ENCODE measurements at places on chromosomes 12 and 14.

- peak; percentile 34 for DNase-seq
These were observed 71.7 kb upstream of the ETV6 start for GRCh38 chr12:11577658-11578260.

DNA sequence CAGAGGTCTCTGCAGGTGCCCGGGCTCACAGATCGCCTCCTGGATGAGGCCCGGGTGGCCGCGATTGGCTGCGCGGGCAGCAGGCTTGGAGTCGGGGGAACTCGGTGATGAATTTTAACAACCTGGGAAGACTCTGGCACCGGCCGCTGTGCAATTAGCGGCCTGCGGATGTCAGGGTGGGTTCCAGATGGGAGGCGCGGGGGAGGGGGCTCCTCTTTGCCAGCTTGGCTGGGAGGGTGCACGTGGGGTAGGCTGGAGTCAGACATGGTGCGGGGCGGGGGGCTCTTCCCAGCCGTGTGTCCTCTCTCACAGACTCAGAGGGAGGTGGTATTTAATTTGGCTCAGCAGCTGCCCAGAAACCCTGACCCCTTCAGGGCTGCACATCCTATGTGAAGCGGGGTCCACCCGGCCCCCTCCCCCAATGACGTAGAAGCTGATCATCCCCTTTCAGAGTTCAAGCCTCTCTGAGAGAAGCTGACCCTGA lies 81.4 kb downstream of the KIF26A start:
- DNase-seq = no peak

- DNase-seq = no peak
These were observed 44.5 kb downstream of the KDM2B start for GRCh38 chr12:121536054-121536898.

DNA sequence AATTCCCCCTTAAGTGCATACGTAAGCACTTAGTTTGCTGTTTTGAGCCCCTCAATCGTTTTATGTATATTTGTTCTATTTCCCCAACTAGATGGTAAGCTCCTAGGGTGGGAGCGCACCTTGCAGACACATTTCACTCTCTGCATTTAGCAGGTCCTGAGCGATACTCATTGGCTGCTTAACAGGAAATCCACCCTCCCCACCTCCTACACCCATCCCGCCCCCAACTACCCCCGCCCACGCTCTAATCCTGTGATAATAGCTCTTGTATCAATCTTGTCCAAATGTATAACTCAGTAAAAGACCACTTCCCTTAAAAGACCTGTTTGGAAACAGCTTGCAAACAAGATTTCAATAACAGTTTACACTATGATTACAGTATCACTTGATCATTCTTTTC lies 8.1 kb downstream of the LPAR5 start:
- DNase-seq = no peak

DNA sequence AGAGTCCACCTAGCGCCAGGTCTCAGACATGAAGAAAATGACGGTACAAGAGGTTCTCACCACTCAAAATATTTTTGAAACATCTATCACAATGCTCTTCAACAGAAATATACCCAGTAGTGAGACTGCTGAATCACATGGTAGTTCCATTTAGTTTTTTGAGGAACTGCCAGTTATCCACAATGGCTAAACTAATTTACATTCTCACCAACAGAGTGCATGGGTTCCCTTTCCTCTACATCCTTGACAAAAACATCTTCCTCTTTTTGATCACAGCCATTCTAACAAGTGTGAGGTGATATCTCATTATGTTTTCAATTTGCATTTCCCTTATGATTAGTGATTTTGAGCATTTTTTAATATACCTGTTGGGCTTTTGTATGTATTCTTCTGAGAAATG lies 5.7 kb upstream of the GPR65 start:
- no peak for DNase-seq

DNA sequence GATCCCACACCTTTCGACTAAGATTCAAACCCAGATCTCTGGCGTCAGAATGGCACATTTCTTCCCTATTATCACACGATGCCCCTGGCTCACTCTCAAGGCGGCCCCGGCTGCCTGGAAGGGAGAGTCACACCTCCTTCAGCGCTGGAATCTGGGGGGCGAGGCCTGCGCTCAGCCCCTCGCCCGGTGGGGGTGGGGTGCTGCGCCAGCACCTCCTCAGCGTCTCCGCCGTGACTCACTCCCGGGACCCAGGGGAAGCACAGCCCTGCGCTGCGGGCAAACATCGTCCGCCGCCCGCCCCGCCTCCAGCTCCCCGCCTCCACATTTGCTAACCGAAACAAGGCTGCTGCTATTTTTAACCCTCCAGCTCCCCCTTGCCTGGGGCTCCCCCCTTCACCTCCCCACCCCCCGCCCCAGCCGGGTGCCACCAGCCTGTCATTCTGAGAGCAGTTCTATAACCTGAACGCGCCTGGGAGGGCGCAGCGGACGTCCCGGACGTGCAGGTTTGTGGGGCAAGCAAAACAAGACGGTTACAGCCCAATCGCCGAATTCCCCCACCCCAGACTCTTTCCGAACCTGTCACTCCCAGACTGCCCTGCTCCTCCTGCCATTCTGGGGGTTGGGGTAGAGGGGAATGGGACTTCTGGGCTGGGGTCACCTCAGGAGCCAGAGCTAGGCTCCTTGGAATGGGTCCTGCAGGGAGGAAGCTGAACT lies 6.7 kb downstream of the HDAC7 start:
- DNase-seq = peak; percentile 92

DNA sequence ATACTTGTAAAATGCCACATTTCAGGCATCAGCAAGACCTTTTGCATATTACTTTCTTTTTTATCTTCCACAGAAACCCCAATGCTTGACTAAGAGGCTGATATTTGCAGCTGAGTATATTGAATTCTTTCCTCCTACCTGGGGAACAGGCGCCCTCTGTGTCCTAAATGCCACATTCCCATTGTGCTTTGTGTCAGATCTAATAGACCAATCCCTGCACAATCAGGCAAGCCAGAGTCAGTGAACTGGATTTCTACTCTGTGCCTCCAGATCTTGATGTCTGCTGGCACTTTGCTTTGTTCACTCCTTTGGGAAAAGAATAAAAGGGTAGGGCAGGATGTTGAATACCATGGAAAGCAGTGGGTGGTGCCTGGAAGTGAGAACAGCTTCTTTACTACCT lies 22.4 kb upstream of the TAS2R42 start:
- DNase-seq = no peak

DNA sequence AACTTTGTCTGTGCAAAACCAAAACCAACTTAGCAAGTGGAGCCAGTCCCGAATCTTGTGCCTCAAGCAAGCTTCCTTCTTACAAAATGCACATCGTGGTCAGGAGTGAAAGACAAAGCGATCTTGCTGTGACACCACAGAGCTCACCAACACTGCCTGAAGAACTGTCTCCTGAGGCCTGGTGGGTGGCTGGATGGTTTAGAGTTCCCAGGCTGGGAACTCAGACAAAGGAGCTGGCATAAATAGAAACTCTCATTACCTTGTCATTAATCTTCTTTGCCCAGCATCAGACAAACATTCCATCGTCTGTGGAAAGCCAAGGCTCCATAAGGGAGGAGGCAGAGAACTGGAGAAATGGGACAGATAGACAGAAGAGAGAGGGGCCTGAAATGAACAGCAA lies 144.8 kb downstream of the KCNA5 start:
- no peak for DNase-seq

DNA sequence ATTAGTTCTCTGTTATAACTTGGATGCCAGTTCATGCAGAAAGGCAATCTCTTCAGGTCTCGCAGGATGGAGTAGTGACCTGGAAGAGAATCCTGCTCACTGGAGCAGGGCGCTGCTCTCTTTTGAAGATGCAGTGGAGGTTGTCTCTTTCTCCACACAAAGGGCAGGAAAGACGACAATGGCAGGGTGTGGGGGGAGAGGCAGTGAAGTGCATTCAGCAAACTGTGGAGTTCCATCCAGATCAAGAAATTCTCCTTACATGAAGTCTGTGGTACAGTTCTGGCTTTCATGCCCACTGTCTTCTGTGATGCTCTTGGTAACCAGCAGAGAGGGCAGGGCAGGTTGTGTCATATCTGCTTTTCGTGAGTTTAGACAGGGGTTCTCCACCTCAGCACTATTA lies 6.6 kb upstream of the PPP2R5C start:
- no peak for DNase-seq

DNA sequence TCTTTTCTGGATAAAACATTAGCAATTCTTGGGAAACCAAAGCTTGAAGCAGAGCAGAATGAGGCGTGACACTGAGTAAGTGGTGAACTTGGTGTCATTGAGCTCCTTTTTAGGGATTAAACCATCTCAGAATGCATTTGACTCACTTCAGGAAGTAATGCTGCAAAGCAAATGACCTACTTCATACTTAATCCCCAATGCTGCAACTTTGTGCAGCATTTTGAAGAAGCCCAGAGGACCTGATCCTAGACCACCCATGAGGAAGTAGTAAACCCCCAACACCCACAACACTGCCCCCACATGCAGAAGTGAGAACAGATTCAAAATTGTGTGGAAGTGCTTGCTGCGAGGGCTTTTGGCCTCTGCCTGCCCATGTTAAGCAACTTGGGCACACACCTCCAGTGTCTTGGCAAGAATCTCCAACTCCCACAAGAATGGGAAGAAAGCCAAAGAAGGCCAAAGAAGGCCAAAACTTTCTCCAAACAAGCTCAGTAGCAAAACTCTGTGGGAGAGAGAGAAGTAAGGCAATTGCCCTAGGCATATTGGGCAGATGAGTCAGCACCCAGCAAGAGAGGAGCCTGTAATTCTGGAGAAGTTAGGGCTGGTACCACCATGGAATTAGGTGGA lies 69.2 kb upstream of the ETV6 start:
- DNase-seq = peak; percentile 77

GRCh38 chr14:87483271-87484260 lies 509.4 kb downstream of the GALC start:
- peak; percentile 68 for DNase-seq

DNA sequence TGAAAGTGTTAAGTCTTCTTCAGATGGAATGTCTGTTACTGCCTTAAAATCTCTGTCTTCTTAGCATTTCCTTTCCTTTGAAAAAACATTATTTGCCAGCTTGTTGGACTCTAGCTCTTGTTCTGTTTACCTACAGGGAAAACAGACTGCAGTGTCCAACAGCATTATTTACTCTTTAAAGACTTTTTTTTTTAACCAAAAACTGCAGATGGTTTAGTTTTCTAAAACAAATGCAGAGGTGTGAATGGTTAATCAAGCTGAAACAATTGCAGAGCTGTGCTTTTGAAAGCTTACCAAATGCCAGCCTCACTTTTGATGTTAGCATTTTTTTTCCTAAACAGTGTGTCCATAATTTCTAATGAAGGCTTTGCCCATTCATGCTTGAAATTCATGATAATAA lies 323.3 kb downstream of the TMEM117 start:
- no peak for DNase-seq

DNA sequence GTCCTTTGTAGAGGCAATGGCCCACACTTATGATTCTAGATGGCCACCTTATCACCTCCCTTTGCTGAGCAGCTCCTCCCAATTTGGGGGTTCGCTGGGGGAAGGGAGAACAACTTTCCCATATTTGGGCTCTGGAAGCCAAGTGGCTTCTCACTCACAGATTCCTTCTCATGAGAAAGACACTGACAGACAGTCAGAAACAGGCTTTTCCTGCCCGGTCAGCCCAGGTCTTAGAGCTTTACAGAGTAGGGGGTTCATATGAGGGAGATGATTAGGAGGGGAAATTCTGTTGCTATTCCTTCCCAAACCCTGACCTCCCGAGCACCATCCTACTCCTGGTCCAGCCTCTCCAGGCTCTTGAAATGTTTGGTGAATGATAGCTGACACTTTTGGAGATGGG lies 60.1 kb upstream of the HSPB8 start:
- no peak for DNase-seq

GRCh38 chr14:95761436-95761835 lies 47.5 kb upstream of the TCL1A start:
- no peak for DNase-seq

GRCh38 chr12:94587266-94588241 lies 62.8 kb downstream of the TMCC3 start:
- DNase-seq = no peak

DNA sequence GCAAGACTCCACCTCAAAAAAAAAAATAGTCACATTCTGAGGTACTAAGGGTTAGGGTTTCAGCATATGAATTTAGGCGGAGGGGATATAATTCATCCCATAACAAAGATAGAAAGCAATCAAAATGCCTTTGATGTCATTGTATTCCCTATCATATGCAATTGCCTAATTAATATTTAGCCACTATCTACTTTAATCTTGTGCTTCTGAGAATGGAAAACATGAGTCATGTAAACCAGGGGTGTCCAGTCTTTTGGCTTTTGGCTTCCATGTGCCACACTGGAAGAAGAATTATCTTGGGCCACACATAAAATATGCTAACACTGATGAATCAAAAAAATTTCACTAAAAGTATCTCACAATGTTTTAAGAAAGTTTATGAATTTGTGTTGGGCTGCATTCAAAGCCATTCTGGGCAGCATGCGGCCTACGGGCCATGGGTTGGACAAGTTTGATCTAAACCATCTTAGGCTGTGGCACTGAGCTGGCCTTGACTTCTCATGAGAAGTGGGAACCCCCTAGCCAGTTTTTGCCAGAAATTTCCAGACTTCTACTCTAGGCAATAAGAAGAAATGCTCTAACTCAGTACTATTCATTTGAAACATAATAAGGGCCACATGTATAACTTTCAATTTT lies 219.8 kb downstream of the PTPRO start:
- DNase-seq = no peak

DNA sequence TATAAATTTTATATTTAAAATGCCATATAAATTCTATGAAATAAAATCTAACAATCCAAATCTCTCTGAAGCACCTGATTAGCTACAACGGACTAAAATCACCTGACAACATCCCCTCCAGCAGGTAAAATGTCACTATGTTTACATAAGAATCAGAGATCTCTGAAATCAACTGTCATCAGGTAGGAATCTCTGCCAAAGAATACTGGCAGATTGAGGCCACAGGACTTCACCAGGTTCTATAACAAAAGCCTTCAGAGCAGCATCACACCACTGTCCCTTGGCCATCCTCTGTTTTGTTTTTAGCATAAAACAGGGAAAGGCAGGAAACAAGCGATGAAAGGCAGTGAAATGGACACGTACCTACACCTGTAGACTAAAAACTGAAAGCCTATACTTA lies 22.1 kb downstream of the FGD6 start:
- no peak for DNase-seq

- no peak for DNase-seq
These were observed 20.1 kb downstream of the MORN3 start for GRCh38 chr12:121649322-121649721.

- no peak for DNase-seq
These were observed 35.8 kb downstream of the TIMELESS start for GRCh38 chr12:56413392-56413791.

DNA sequence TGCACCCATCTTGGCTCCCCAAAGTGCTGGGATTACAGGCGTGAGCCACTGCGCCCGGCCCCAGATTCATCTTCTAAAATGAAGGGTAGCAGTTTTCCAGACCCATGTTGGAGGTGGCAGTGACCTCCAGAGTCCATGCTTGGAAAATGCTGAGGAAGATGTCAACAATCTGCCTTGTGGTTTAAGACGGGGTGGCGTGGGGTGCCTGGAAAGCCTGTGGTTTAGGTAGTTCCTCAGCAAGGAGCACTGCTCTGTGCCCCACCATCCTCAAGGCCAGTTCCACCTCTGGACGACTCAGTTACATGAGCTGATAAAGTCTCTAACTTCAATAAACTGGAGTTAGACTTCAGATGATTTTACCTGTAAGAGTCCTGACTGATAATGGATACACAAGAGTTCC lies 48.6 kb downstream of the DRAM1 start:
- DNase-seq = no peak

All from RWPE1 (cell line).